ENCODE measurements at places on chromosomes 2 and 18.

DNA sequence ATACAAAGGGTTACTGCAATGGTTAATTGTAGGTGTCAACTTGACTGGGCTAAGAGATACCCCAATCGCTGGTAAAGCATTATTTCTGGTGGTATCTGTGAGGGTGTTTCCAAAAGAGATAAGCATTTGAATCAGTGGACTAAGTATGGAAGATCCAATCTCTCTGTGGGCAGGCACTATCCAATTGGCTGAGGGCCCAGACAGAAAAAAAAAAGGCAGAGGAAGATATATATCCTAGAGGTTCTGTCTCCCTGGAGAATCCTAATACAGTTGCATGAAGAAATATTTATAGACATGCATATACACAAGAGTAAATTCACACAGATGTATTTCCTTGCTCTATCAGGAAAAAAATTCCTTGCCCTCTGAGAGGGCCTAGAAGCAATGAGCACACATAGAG lies 43.9 kb downstream of the TBC1D8 start:
- DNase-seq: no peak

DNA sequence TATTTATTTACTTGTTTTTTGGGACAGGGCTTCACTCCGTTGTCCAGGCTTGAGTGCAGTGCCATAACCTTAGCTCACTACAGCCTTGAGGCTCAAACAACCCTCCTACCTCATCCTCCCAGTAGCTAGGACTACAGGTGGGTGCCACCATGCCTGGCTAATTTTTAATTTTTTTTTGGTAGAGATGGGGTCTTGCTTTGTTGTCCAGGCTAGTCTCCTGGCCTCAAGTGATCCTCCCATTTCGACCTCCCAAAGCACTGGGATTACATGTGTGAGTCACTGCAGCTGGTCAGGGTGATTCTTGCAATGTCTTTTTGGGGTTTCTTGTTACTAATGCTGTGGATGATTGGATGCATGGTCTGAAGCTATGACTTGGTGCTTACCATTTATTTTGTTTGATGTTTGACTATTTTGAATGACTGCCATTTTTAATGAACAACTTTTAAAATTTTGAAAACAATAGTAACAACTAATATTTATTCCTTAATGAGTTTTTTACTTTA lies 6.5 kb downstream of the CERS6 start:
- no peak for DNase-seq

DNA sequence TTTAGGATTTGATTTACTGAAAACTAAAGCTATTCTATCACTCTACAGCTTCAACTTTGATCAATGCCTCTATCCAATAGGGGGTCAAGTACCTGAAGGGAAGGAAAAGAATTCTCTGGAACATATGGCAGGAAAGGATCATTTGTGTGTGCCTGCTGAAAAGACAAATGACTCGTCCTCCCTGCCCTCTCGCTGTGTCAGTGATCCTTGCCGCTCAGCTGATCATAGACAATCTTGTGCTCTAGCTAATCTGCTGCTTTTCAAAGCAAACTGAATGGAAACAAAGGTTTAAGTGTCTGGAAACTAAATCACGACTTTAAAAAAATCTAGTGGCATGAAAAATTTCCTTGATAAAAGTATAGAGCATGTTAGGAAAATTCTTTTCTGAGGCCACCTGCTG lies 75.6 kb upstream of the CPO start:
- no peak for DNase-seq

DNA sequence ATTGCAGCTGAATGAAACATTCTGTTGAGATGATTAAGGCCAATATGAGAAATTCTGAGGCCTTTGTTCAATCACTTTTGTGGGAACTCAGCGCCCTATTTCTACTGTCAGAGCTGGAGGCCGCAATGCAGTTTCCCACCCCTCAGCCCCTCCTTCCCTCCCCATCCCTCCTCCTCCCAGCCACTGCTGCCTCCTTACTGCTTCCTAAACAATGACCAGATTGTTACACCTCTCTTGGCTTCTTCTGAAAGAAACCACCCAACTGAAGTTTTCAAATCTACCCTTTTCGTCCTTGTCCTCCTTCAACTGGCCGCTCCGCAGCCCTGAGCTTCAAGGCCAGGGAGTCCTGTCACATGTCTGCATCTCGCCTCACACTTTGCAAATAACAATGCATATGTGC lies 36.7 kb upstream of the MAPK4 start:
- DNase-seq: no peak

DNA sequence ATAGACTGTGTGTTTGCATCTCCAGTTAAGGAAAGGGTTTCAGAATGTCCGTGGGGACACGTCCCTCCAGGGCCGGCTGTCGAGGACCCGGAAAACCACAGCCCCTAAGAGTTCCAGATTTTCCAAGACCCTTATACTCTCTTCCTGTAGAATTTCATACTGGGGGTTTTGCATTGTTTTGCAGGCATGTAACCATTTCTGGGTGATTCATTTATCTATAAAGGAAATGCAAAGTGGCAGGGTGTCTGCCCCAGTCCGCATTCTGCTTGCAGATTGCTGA lies 8.5 kb downstream of the SP9 start:
- DNase-seq: no peak

DNA sequence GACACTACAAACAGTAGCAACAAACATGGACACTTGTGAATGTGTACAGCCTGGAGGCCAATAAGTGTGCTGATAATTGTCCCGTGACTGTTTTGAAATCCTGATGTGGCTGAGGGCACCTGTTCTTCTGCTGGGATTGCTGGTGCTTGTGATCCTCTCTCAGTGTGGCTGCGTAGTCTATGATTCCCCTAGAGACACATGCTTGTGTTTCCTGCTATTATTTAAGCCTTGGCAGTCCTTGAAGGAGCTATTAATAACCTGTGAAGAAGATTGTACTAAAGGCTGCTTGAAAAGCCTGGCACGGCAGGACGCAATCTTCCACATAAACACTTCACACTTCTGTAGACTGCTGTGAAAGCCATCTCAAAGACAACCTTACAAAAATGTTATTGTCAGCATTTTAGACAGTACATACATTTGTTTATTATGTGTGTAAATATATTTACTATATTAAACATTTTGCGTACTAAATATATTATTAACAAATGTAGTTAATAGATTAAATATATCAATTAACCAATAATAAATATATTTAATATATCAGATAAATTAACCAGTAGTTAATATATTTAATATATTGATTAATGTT lies 71.4 kb downstream of the GALR1 start:
- DNase-seq: no peak

DNA sequence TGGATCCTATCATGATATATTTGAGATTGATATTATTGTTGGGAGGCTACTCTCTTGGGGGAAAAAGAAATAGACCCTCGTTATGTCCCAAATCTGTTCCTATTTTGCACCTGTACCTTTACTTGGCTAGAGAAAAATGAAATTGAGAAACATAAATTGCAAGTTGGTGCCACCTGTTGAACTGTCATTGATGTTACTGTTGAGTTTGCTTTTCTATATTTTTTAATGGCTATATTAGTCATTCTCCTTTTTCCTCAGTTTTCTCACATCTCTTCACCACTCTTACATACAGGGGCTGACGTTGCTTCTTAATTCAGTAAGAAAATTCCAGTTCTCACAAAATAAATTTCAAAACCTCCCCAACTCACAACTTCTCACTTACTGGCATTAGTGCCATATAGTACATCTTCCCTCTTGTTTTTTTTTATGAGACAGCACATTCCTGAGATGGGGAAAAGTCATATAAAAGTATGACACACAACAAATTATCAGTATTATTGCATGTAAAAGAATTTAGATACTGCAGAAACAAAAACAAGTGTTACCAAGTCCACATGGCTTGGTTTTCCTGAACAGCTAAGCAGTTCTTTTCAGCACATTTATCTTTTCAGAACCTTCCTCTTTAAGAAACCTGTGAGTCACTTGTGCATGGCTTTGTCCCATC lies 348.3 kb upstream of the DSEL start:
- DNase-seq: no peak

DNA sequence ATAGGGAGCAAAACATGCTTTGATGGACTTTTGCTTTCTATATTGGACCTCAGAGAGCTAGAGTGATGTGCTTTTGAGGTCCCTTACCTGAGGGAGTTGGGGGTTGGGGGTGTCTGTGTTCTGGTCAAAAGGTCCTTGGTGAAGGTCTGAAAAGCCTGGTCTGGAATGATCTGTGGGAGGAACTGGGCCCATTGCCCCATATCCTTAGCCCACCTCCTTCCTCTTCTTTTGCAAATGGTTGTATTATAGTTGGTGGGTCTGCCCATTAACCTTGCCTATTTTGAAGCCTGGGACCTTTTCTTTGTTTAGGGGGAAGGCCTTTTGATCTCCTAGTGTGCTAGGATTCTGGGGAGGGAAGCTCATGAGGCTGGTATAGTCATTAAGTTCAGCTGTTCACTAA lies 88.7 kb downstream of the FMNL2 start:
- no peak for DNase-seq

Measured in SW 1271 (cell line).